ENCODE measurements at places on chromosomes 7 and 10.

- no peak for DNase-seq
Measured at GRCh38 chr7:130154131-130154500, 51.1 kb downstream of the TMEM209 start.

DNA sequence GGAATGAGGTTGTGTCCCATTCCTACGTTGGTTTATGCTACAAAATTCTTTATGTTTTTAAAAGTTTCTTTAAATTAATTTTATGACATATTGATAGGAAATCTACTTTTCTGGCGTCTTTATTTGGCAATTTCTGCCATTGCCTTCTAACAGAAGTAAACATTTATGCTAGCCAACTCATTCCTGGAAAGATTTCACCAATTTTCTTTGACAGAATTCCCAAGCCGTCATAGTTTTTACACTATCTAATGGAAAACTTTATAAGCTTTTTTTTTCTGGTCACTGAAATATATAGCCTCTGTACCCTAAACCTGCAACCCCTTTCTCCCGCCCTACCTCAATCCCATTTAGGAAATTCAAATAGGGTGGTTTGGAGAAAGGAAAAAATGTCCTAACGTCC is 6.1 kb upstream of the TCAF1 start:
- DNase-seq = no peak

- DNase-seq = no peak
Measured at GRCh38 chr7:111029141-111029572, 61.8 kb upstream of the LRRN3 start.

GRCh38 chr10:92756201-92757065 is 66.7 kb downstream of the HHEX start:
- no peak for DNase-seq

DNA sequence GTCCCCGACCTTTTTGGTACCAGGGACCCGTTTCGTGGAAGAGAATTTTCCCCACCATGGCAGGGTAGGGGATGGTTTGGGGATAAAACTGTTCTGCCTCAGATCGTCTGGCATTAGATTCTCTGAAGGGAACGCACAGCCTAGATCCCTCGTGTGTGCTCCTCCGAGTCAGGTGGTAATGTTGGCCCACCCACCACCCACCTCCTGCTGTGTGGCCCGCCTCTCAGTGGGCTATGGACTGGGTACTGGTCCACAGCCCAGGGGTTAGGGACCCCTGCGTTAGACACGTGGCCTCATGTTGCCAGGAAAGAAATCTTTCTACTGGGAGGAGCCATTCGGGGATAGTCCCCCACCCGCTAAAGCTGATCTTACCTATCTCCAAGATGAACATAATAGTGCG is 27.0 kb downstream of the PFKFB3 start:
- DNase-seq = no peak

All from activated CD8-positive, alpha-beta memory T cell treated with anti-CD3 and anti-CD28 coated beads for 4 hours (primary cell).